ENCODE measurements at places on chromosomes 11 and 22. TPM values are rescaled to one million over a fixed set of nuclear protein-coding genes. Genes with fewer than 3 reads are reported as not detected.

POU2AF1 gene
- not detected for total RNA-seq

TSPAN18 gene
- 29.3 TPM for total RNA-seq

MS4A1 gene
- total RNA-seq = not detected

AMPD3 gene
- 9.1 TPM for total RNA-seq

LRRC10B gene
- 0.11 TPM for total RNA-seq

OR56A1 gene
- total RNA-seq = not detected

MFNG gene
- 105 TPM for total RNA-seq

OR8D1 gene
- total RNA-seq = not detected

RTN3 gene
- 43.7 TPM for total RNA-seq

MB gene
- total RNA-seq = not detected
